ENCODE measurements at places on chromosomes 11 and 22. TPM values are rescaled to one million over a fixed set of nuclear protein-coding genes. Genes with fewer than 3 reads are reported as not detected.

DNA sequence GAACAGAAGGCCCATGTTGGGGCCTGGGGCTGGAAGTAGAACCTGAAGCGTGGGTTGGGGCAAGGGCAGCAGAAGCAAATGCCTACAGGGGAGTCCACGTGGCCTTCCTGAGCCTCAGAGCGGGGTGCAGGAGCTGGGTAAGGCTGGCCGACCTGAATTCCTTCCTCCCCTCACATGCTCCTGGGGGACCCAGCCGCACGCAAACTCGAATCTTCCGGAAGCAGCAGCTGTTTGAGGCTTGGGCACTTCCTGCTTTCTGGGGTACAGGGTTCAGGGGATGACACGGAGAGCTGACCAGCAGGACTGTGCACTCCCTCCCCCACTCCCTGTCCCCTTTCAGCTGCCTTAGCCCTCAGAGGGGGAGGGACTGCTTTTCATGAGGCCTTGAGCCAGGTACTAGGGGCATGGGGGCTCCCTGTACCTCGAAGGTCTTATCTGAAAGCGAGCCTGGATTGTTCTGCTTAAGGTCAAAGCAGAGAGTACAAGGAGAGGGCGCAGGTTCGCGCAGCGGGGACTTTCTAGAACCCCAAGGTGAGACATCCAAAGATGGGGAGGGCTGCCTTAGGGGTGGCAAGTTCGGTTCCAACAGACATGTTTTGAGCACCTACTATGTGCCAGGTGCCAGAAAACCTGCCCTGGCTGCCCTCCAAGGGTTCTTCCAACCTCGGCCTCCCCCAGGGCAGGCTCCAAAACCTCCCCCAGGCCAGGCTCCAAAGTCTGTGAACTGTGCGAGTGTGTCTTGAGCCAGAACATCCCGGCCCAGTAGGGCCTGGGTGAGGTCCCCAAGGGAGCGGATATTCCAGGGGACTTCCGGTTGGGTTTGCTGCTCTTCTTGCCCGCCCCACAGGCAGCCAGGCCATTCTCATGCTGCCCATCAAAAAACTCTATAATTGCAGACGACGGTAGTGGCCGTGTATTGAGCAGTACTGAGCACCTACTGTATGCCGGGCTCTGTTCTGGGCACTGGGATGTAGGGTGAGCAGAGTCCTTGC lies 1.7 kb downstream of the NCF4 start:
- DNase-seq: no peak

DNA sequence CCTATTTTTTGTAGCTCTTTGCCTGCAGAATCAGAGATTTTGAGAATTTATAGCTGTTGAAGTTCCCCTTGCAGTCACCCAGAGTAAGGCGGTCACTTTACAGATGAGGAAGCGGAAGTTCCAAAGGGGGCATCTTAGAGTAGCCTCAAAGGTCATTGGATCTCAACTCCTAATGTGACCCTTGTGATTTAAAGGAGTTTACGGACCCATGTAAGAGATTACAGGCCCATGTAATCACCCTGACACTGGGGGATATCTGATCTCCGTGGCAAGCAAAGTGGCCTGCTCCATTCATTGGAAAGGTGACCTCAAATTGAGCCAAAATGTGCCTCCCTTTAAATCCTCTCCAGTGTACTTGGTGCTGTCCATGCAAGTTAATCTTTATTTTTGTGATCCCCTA lies 15.7 kb downstream of the P2RX3 start:
- DNase-seq: no peak

DCDC1 gene
- total RNA-seq: 9.8 TPM

DNA sequence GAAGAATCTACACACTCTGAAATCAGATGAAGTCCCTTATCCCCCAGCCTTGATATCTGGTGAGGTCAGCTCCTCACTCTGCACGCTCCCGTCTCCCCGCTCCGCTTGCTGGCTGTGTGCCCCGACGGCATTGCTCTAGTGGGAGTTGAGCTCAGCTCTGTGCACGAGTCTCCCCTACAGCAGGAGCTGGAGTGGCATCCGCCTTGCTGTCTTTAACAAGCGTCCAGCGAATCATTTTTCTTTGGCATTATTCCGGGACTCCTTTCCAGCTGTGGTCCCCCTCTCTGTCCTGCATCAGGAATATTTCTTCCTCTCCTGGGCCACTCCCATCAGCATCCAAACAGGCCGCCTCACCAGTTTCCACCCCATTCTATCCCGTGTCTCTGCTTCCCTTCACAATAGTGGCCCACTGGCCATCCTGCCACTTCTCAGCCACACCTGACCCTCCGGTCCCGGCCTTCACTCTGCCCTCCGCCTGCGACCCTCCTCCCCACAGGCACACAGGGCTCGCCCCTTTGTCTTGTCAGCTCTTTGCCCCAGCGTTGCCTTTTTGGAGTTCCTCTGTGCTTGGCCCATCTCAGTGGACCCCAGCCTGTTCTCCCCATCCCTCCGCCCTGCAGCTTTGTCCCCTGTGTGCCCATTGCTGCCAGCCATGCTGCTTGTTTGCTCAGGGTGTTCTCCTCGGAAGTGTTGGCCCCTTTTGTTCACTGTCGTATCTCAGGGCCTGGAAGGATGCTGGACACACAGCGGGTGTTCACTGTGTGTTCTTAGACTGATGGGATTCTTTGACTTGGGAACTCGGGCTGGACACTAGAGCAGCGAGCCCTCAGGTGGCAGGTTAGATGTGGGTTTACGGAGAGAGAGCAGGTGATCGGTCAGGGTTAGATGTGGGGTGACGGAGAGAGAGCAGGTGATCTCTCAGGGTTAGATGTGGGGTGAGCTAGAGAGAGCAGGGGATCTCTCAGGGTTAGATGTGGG lies 441.8 kb downstream of the TBC1D22A start:
- DNase-seq: no peak

- DNase-seq: no peak
Observed at GRCh38 chr11:65867284-65868071, 5.1 kb downstream of the EFEMP2 start.

DNA sequence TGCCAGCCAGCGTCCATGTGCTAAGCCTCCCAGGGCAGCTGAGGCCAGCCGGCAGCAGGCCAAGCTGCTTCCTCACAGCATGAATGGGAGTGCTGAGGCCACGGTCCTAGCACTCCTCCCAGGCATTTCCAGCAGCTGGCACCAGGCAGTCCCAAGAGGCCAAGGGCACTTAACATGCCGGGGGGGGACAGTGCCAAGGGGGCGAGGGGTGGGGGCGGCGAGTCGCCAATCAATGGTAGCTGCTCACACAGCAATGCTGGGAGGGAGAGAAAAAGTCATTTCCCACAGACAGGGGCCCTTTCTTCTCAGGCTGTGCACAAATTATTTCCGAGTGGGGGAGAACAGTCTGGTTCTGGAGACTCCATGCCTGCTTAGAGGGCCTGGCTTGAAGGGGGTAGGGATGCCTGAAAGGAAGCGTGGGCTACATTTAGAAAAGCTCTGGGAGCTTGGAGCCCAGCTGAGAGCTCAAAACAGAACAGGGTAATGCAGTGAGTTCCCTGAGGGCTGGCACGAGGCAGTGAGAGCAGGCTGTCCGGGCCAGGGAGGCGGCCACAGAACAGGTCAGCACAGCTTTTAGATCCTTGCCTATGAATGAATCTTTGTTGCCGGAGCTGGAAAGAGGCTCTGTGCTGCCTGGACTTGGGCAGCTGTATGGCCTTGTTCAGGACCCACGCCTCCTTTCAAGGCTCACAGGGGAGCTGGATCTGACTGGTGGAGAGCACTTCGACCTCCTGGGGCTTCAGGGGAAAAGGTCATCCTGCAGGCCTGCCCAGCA lies 14.4 kb upstream of the TBC1D10A start:
- DNase-seq: peak; percentile 94

GRCh38 chr22:24319451-24319850 lies 48.8 kb downstream of the SPECC1L start:
- no peak for DNase-seq

GRCh38 chr11:100855466-100856067 lies 168.5 kb downstream of the ARHGAP42 start:
- DNase-seq: peak; percentile 15

DNA sequence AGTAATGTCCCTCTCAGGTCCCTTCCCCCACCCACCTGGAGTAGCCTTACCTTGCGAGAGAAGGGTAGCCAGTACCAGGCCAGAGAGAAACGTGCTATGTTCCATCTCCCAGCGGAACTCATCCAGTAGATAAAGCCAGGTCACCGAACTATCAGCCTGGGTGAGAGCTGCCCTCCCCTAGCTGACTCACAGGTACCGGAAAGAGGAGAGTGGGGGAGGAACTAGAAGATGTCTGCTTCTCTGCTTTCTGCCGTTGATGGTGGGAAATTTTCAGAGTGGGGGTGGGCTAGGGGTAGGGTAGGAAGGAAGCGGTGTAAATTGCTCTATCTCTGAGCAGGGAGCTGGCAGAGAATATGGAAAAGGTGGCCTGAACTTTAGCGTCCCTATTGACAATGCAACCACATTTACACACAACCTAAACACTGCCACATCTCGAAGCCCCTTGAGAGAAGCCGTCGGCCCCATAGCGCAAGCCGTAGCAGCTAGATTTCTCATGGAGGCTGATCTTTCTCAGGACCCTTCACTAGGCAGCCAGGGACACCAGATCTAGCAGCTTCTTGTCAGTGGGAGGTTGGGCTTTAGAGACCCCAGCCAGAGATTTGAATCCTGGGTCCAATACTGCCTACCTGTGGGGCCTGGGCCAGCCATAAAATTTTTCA lies at the start of gene CD3D:
CD3D (minus strand) TSS at position 203 of the 659 bp plus-strand sequence; CDS start at position 105, 98 bp downstream.
- DNase-seq: no peak

B3GAT1 gene
- total RNA-seq: 31.7 TPM

GRCh38 chr22:23509571-23510302 lies 70.4 kb downstream of the IGLL1 start:
- DNase-seq: no peak

DKK3 gene
- 383 TPM for total RNA-seq

CARD18 gene
- not detected for total RNA-seq

RIBC2 gene
- 9.3 TPM for total RNA-seq

- peak; percentile 43 for DNase-seq
Observed at GRCh38 chr22:41976070-41976901, 7.0 kb downstream of the SEPTIN3 start.

DNA sequence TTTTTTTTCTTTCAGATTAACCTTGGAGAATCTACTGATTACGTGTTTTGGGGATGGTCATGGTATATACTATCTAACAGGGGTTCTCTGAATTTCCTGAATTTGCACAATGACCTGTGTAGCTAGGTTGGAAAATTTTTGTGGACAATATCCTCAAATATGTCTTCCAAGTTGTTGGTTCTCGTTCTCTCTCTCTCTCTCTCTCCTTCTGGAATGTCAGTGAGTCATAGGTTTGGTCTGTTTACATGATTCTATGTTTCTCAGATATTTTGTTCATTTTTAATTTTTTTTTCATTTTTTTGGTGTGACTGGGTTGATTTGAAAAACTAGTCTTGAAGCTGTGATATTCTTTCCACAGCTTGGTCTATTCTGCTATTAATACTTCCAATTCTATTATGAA lies 604.0 kb upstream of the ANO3 start:
- DNase-seq: no peak

- peak; percentile 91 for DNase-seq
Observed at GRCh38 chr11:110134110-110134509, 40.9 kb downstream of the ZC3H12C start.

GRCh38 chr11:108237058-108237481 lies 14.2 kb downstream of the ATM start:
- DNase-seq: no peak

- DNase-seq: peak; percentile 78
Observed at GRCh38 chr11:45563171-45563570, 102.3 kb downstream of the CHST1 start.

- no peak for DNase-seq
Observed at GRCh38 chr11:5738431-5738830, 2.2 kb downstream of the OR56B1 start.

DNA sequence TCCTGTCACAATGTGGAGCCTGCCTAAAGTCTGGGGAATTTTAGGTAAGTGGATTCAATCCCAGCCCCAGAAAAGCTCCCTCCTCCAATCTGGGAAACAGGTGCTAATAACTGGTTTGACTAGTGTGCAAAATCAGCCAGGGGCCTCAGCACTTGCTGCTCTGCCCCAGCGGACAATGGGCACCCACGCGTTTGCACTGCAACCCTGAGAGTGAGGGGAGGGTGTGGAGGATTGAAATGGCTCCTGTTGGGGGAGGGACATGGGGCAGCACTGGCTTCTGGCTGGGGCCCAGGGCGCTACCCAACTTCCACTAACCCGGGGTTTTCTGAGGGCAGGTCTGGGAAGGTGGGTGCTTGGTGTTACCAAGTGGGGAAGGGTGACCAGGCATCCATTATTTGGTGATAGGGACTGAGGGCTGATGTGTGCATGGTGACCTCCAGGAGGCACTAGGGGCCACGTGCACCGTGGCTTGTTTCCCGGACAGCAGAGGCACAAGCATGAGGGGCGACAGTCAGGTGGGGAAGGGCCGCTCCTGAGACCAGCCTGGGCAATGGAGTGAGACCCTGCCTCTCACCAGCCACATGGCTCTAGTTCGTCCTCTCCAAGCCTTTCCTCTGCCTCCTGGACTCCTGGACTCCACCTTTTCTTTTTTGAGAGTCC lies 4.3 kb upstream of the PNPLA5 start:
- no peak for DNase-seq

DNA sequence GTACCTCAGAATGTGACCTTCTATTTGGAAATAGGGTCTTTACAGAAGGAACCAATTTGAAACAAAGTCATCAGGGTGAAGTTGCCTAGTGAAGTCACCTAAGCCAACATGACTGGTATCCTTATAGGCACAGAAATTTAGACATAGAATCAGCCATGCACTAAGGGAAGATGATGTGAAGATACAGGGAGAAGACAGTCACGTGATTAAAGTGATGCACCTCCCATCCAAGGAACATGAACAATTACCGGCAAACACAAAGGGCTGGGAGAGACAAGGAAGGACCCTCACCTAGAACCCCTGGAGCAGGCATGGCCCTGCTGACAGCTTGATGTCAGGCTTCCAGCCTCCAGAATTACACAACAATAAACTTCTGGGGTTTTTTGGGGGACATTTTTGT lies 3.2 kb upstream of the CRYBB2 start:
- DNase-seq: no peak

DNA sequence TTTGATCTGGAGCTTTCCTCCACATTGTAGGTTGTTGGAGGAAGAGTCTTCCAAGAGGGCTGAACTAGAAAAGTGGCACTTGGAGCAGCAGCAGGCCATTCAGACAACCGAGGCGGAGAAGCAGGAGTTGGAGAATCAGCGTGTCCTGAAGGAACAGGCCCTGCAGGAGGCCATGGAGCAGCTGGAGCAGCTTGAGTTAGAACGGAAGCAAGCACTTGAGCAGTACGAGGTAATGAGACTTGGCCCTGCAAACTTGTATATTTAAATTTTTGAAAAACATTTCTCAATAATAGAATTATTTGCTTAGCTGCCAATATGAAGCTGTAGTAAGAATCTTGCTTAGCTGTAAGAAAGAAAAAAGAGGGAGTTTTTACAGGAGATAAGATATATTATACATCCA lies 84.0 kb downstream of the SWAP70 start:
- no peak for DNase-seq

- DNase-seq: no peak
Observed at GRCh38 chr22:33723915-33724314, 196.4 kb downstream of the LARGE1 start.

DNA sequence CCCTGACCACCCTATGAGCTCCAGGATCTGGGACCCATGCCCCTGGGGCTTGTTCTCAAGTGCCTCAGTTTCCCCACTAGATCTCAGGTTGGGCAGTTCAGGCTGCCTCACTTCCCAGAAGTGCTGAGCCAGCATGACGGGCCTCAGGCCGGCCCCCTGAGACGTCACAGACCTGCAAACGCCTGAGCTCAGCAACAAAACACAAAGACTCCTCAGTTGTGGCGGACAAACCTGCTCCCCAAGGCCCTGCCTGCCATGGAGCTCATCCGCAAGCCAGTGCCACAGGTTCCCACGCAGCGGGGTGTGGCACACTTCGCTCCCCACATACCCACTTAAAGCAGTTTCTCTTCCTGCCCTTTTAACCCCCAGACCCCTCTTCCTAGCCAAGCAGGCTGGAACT lies 45.2 kb downstream of the NECTIN1 start:
- DNase-seq: no peak

MUC5AC gene
- total RNA-seq: not detected

GRCh38 chr11:2099516-2100349 lies 39.5 kb downstream of the IGF2 start:
- DNase-seq: no peak

Data from spinal cord (tissue), 10 donors.